SHP77 treated with DMSO at 0.1 percent for 48 hours (cell line): ENCODE measurements at places on chromosomes 11 and 22.
A peak's percentile ranks its signal among the peaks of the same experiment; 100 is the strongest.

- DNase-seq, result no peak
Measured at GRCh38 chr11:64001484-64002420, 15.5 kb downstream of the OTUB1 start.

GRCh38 chr11:9689721-9690120 is 25.8 kb downstream of the SWAP70 start:
- no peak for DNase-seq

DNA sequence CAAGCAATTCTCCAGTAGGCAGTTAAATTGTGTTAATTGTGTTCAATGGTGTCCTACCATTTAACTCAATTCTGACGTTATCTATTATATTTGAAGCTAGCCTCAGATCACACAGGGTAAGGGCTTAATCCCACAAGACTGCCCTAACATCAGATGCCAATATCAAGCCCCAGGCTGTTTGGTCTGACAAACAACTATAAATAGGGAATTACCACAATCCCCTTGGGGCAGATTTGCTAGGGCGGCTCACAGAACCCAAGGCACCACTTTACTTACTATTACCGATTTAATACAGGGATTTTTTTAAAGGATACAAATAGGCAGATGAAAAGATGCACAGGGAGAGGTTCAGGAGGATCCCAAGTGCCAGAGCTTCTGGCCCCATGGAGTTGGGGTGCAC is 678.4 kb downstream of the OPCML start:
- DNase-seq, result no peak

DNA sequence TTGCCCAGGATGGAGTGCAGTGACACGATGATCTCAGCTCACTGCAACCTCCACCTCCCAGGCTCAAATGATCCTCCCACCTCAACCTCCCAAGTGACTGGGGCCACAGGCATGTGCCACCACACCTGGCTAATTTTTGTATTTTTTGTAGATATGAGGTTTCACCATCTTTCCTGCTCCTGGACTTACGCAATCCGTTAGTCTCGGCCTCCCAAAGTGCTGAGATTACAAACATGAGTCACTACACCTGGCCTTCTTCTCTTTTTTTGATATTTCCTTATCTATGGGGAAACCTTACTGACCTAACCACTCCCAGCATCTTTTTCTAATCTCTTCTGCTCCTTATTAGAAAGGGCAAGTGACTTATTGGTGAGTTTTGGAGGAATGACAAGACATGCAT is 121.7 kb upstream of the CHORDC1 start:
- DNase-seq, result no peak

GRCh38 chr11:61725781-61726231 is 26.6 kb upstream of the MYRF start:
- no peak for DNase-seq

DNA sequence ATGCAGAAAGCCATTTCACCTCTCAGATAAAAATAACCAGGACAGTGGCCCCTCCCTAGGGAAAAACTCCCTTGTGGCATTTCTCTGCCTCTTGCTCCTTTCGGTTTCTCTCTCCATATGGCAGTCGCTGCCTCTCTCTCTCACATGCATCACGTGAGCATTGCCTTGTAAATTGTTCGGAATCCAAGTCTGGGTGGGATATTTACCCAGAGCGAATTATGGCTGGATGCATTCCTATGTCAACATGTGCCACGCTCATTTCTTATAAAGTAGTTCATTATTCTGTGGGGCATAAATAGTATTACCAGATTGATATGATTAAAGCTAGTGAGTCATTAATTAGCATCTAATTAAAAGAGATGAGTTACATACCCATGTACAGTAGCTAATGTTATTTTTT is 392.9 kb downstream of the INSC start:
- no peak for DNase-seq

DNA sequence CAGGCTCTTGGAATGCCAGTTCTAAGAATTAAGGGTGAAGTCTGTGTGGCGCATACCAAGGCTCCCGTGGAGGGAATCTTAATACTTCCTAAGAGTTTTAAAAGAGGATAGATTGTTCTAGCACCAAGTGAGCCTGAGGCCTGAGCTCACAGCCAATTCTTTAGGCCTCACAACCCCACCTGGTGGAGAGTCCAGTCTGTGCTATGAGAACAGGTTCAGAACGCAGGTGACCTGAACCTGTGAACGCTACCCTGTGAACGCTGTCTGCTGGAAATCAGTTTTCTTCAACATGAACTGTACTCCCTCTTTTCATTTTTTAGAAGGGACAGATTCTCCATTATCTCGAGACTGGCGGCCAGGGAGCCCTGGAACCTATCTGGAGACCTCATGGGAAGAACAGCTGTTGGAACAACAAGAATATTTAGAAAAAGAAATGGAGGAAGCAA is 43.2 kb upstream of the DLAT start:
- DNase-seq, result no peak

GRCh38 chr11:24078018-24078417 is 418.8 kb upstream of the LUZP2 start:
- no peak for DNase-seq

DNA sequence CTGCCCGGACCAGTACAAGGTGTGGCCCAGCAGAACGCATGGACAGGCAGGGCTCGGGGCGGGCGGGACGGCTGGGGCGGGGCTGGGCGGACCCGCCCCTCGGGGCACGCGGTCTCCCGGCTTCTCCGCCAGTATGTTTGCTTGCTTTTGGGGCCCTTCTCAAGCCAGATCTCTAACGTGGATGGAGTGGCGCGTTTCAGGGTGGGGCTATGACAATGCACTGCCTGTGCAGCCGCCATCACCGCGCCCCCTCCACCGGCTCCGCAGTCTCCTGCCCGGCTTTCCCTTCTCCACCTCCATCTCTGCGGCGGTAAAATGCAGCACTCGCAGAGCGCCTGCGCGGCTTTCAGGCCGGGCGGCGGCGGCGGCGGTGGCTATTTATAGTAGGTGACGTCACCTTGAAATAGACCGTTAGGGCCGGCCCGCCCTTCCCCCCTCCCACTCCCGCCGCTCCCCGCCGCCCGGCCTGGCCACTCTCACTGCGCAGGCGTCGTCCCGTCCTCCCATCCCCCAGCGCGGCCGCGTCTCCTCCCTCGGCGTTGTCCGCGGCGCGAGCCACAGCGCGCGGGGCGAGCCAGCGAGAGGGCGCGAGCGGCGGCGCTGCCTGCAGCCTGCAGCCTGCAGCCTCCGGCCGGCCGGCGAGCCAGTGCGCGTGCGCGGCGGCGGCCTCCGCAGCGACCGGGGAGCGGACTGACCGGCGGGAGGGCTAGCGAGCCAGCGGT is at the start of gene YWHAH:
TSS of gene YWHAH (plus strand) at position 558 of the 722 bp plus-strand sequence. CDS start 199 bp downstream, outside the sequence.
- DNase-seq, result peak; percentile 85

- DNase-seq, result no peak
Measured at GRCh38 chr22:34841331-34841771, 224.6 kb upstream of the ISX start.

- no peak for DNase-seq
Measured at GRCh38 chr11:9757809-9758636, 94.1 kb downstream of the SWAP70 start.

DNA sequence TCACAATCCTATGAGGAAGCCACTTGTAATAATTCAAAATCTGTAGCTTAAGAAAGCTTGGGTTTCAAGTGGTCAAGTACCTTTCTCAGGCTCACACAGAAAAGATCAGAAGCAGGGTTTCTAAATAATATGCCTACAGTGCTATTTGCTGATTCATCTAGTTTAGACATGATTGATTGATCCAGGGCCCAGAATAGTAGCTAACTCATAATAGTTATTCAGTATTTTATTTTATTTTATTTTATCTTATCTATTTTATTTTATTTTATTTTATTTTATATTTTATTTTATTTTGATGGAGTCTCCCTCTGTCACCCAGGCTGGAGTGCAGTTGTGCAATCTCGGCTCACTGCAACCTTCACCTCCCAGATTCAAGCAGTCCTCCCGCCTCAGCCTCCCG is 15.9 kb upstream of the PANX3 start:
- no peak for DNase-seq

- DNase-seq, result no peak
Measured at GRCh38 chr11:113934761-113935160, 30.2 kb downstream of the HTR3B start.
